ENCODE measurements at places on chromosomes 6 and 20.

- no peak for DNase-seq
Measured at GRCh38 chr20:9440892-9441291, 73.5 kb upstream of the LAMP5 start.

DNA sequence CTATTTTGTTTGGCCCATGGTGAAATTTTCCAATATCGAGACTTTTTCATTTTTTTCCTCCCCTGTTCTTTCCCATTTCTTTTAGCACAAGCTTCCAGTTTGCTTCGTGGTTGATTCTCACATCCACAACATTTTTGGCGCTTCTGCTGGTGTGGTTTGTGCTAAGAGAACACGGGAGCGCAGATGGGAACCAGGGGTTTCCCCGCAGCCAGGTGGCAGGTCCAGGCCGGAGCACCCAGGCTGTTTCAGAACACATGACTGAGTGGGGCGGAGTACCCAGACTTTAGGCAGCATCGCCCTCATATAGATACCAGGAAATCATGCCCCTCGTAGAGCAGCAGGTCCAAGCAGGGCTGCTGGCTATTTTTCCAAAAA lies 58.0 kb downstream of the SYTL3 start:
- DNase-seq: no peak

GRCh38 chr6:143205991-143206390 lies 145.3 kb downstream of the AIG1 start:
- no peak for DNase-seq

- no peak for DNase-seq
Measured at GRCh38 chr6:90502866-90503407, 83.9 kb downstream of the MAP3K7 start.

- DNase-seq: no peak
Measured at GRCh38 chr6:133741375-133741861, 147.5 kb upstream of the TCF21 start.
